RCC 7860 (cell line): ENCODE measurements at places on chromosomes 5 and 9.

- no peak for DNase-seq
Measured at GRCh38 chr9:129998491-129999140, 44.4 kb downstream of the FNBP1 start.

DNA sequence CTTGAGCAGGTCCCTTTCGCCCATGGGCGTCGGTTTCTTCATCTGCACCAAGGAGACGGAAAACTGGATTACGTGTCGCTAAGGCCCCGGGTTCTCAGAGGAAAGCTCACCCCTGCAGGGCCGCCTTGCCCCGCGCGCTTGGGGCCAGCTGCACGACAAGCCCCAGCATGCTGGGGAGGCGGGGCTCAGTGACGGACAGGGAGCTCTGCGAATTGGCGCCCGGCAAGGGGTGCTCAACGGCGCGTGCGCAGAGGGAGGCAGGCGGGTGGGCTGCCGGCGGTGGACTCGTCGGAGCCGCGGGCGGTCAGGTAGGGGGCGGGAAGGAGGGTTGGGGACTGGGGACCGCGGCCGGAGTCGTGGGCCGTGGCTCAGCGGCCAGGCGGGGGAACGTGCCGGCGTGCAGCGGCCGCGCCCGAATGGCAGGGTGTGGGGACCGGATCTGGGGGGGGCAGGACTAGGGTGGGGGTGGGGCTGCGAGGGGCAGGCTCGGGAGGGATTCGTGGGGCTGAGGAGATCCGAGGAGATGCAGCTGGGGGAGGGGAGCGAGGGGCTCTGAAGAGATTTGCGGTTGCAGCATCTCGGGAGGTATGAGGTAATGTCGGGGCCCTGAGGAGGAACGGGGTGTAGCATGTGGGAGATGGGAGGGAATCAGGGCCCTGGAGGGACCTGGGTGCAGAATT lies at the start of gene TRIM32:
TSS of gene TRIM32 (plus strand) at position 232 of the 680 bp plus-strand sequence. CDS start 10,438 bp downstream, outside the sequence.
- DNase-seq: no peak

DNA sequence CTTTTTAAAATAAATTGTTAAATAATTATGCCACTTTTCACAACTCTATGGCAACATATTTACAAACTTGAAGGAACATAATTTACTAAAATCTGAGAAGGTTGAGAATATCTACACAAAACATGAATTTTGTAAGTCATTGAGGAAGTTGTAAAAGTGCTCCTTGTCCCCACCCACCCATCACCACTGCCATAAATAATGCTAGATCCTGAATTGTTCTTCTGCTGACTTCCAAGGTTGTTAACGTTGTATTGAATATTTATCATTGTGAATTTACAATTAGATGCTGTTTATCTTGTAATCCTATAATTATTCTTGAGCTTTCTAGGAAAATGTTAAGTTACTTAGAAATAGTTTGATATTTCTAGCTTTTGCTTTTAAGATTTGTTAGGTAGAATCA lies 908.0 kb upstream of the COX7C start:
- DNase-seq: no peak

GRCh38 chr5:102796498-102796897 lies 41.4 kb downstream of the PAM start:
- DNase-seq: no peak

- DNase-seq: no peak
Measured at GRCh38 chr9:37337301-37337890, 85.1 kb upstream of the GRHPR start.

DNA sequence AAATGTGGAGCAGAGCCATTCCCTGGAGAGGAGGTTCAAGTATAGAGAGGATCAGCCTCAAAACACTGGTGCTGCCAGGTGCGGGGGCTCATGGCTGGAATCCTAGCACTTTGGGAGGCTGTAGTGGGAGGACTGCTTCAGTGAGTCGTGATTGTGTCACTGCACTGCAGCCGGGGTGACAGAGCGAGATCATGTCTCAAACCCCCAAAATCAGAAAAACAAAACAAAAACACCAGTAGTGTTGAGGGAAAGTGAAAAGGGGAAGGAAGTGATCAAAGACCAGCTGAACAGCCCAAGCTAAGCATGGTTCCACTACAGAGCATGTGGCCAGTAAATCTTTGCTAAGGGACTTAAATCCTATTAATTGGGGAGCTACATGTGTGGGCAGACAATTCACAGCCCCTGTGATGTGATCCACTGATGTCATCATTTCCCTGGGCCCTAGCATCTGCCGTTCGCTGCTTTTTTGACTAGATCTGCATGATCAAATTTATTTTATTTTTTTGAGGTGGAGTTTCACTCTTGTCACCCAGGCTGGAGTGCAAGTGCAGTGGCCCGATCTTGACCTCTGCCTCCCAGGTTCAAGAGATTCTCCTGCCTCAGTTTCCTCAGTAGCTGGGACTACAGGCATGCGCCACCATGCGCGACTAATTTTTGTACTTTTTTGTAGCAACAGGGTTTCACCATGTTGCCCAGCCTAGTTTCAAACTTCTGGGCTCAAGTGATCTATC lies 2.7 kb upstream of the PCBD2 start:
- no peak for DNase-seq

DNA sequence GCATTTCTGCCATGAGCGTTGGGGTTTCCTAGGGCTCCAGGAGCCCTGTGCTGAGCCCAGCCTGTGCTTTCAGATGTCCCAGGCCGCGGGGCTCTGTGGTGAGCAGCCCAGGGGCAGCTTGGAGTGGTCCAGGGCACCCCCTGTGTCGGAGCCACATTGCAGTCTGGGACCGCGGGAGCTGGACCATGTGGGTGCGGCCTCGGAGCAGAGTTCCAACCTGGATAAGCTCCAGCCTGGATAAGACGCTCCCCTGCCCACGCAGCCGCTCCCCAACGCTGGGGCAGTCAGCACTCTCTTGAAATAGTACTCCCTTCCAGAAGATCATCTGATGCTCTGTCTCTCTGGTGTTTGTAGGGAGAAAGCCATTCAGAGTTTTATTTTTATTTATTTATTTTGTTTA lies 111.1 kb downstream of the WNK2 start:
- no peak for DNase-seq

DNA sequence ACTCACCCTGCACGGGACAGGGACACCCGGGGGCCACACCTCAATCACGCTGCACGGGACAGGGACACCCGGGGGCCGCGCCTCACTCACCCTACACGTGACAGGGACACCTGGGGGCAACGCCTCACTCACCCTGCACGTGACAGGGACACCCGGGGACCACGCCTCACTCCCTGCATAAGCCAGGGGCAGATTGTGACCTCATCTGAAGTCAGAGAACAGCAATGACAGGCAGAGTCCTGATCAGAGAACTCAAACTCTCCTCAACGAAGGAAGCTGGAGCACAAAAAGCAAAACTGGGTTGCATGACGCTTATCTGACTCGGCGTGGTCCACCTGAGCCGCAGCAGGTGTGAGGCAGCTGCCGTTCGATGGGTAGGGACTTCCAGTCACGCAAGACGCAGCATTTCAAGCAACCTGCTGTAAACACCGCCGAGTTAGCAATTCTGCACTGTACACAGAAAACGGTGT lies 3.2 kb downstream of the TERT start:
- DNase-seq: no peak
